Sciatic nerve (tissue), 2 donors: ENCODE measurements at places on chromosomes 4 and X. TPM values are rescaled to one million over a fixed set of nuclear protein-coding genes. Genes with fewer than 3 reads are reported as not detected.

MAGEA10 gene
- not detected for total RNA-seq

F8A3 gene
- total RNA-seq: not detected

DNA sequence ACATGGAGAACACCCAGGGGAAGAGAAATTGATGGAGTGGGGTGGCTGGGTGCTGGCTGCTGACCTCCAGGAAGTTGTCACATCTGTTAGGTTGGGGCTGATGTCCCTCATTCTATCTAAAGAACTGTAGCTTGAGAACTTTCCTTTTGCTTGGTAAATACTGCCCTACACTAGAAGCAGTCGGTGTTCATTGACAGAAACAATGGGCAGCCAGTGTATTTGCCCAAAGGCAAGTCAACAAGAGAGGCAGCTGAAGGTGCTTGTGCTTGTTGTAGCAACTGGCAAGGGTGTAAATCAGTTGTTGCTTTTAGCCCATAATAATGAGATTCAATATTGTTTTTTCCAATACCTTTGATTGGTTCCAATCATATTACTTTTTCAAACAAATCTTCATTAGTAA, 956 bp downstream of the TMEM154 start:
- no peak for DNase-seq

NXF2B gene
- not detected for total RNA-seq
